ENCODE measurements at places on chromosomes 2 and 18.
A peak's percentile ranks its signal among the peaks of the same experiment; 100 is the strongest.

- no peak for DNase-seq
These were observed 6.2 kb downstream of the ODC1 start for GRCh38 chr2:10441948-10442347.

- peak; percentile 22 for DNase-seq
These were observed 295.4 kb downstream of the CELF4 start for GRCh38 chr18:37270038-37270665.

GRCh38 chr2:12932192-12932591, 215.5 kb downstream of the TRIB2 start:
- DNase-seq: no peak

DNA sequence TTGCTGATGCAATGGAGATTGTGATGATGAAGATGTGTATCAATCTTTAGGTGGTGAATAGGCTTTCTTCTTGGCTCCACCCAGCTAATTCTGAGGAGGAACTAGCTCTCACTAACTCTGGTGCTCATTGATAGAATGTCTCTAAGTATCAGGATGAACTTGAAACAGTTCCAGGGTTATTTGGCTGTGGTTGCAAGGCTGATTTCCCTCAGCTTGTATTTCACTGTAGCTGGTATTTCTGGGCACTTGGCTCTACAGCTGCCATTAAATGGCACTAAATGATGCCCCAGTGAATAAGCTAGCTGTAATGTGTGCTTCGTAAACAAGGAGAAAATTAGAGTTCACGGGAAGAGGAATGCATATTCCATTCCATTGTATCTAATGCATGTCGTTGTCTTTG, 241.2 kb downstream of the RPIA start:
- DNase-seq: no peak

DNA sequence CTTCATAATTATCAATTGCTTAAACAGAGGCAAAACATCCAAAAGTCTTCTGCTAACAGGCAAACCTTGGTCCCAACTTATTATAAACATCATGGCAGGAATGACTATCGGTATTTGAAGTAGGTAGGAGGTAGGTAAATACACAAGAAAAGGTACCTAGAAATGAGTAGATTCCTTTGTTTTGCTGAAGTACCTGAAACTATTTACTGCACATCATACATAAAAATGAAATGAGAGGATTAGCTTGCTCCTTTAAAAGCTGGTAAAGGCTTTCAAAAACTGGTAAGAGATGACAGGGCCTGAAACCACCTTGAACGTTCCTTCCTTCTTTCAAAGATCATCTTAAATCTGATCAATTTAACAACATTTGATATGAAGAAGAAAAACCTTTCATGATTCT, 55.2 kb upstream of the MAPRE2 start:
- no peak for DNase-seq

DNA sequence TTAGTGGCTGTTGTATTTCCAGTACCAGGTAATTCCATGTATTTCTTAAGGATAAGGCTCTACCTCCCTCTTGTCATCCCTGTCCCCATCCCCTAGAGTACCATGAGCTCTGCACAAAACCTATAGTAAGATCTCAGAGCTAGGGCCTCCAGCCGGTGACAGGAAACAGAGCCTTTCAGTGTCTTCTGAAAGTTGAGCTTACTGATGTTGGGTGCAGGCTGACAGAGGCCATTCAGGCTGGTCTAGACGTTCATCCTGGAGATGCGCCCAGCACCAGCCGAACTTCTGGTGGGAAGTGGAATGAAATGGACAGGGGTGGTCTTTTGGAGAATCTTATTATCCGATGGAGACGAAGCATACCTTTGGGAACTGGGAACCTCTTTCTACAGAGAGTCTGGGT, 16.7 kb upstream of the LYPD6B start:
- no peak for DNase-seq

DNA sequence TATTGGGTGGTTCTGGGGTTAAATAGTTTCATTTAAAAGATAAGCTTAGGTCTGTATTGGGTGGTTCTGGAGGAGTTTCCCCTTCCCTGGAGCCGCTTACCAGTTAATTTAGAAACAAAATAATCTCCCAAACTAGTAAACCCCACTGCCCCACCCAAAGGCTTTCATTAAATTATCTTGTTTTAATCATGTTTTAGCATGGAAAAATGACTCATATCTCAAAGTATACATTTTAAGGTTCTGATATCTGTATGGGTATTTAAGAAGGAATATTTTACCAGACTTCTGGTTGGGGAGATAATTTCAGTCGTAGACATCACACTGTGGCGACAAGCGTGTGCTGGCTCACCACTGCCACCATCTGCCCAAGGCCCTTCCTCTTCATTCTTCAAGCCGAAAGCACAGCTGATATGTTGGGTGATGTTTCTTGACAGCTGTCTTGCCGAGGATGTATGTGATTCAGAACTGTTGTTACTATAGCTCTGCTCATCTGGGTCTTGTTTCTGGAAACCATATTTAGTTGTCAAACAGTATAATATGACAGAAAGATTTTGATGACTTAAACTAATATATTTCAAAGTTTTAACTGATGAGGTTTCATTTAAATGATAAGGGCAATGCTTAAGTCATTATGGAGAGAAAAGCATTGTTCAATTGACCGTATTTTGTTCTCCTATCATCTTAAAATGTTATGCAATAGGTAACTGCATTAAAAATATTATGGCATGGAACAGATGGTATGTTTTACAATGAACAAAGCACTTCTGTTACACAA, 5.1 kb downstream of the FIGLA start:
- peak; percentile 74 for DNase-seq

DNA sequence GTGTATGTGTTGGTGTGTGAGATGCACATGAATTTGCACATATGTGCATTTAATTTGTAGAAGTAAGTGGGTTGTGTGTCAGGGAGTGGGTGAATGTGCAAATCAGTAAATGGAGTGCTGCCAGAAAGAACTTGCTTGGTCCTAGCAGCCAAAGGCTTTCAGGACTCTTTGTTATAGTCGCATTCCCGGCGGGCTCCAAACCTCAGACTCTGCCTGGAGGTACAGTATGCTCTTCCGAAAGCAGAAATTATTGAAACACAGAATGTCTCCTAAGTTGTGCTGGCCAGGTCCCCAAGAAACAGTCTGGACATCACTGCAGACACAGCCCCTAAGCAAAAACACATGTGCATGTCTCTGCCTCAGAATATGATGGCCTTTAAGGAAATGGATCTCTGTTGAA, 232.4 kb downstream of the INSIG2 start:
- DNase-seq: no peak

DNA sequence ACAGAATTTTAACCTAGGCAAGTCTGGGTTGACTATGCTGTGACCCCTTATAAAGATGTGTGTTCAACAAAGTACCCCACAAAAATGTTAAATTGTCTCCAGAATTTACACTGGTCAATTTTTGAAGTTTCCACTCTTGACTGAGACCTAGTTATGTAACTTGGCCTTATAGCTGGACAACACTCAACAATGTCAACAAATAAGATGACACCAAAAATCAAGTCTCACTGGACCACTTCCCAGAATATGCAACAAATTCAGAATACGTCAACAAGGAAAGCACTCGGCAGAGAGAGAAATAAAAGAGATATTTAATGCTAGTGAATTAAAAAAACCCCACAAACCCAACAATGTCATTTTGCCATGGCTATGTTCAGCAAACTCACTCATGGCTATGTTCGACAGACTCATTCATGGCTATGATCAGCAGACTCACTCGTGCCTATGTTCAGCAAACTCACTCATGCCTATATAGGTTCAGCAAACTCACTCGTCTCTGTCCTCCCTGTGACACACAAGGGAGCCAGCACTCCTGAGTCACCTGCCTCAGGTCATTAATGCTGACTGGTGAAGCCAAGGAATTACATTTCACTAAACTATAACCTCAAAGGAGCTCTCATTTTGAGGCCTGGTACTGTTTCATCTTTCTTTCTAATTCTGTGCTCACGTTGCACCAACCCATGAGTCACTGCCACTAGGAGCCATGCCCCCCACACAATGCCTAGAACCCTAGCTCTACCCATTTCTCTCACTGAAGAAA, 72.7 kb downstream of the PTPN2 start:
- DNase-seq: no peak

- DNase-seq: no peak
These were observed 198.9 kb downstream of the TWIST2 start for GRCh38 chr2:239046822-239047221.

DNA sequence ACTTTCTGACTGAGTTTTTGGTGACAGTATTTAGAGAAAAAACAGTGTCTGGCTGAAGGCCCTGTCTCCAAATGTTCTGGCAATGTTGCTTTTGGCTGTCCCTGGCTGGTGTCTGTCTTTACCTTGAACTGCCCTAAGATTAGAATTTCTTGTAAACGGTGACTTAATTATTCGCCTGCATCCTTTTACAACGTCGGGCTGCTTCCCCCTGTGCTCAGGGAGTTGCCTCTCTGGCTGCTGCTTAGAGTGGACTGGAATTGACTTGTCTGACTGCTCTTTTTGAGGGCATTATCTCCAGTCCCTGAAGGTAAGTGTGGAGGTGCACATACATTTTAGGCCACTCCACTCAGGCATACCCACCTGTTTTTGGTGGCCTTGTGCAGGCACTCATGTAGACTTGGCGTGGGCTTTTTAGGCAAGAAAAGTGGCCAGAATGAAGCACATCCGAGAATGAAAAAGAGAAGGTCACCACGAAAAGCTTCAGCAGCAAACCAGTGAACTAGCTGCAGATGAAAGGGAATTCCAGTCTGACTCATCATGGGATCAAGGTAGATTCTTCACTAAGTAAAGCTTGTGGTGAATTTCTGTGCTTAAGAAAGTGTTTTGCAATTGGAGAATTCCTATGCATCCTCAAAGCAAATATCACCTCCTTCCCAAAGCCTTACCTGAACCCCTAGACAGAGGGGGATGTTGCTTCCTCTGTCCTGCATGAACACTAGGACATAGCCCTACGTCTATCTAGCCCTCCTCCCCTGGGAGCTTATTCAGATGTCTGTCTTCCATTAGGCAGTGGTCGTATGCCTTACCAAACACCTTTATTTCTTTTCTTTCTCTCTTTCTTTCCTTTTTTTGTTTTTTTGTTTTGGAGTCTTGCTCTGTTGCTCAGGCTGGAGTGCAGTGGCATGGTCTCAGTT, 230.3 kb upstream of the TRIB2 start:
- peak; percentile 4 for DNase-seq

DNA sequence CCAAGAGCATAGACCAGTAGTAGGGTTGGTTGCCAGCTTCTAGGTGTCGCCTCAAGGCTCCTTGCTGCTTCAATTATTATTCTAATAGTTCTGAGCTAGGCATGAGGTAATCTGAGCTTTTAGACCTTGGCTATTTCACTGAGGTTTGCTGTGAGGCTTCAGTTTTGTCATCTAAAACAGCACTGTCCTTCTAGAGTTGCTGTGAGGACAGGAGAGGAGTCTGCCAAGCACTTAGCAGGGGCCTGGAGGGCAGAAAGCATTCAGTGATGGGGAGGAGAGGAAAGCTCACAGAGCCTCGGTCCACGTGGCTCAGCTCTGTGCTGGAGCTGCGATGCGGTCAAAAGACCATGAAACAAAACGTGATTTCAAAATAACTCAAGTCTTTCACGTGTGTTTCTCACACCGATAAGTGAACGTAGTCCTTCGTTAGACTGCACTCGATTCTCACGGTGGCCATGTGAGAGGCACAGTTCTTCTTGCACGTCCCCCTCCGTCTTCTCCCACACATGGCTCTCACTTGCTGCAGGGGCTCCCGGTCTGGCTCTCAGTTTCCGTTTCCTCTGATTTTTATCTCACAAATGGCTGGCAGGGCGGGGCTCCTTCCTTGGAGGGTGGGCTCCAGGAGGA, 113.7 kb downstream of the B3GNT2 start:
- no peak for DNase-seq

DNA sequence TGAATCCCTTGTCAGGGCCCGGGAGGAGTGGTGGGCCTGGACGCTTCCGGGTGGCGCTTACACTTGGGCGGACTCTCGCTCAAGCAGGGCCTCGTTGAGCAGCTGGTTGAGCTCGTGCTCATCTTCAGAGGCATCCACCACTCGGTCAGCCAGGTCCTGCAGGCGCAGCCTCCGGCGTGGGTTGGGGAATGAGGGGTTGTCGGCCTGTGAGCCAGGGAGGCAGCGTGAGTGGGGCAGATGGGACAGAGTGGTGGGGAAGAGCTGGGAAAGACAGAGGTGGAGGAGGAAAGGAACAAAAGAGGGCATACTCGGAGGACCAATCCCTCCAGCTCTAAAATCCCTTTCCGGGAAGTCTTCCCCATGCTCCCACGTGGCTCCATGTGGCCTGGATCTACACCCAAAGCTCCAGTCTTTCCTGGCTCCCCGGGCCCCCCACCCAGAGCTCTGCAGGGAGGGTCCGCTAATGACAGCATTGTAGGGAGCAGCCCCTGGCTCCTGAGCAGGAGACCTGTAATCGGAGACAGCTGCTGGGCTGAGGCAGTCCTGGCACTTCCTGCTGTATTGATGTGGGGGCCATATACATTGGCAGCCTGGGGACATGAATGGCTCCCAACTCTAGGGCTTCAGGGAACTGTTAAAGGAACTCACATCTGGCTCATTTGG, 41.6 kb downstream of the CENPO start:
- DNase-seq: no peak

GRCh38 chr2:99959261-99960014, 183.0 kb downstream of the AFF3 start:
- DNase-seq: no peak

DNA sequence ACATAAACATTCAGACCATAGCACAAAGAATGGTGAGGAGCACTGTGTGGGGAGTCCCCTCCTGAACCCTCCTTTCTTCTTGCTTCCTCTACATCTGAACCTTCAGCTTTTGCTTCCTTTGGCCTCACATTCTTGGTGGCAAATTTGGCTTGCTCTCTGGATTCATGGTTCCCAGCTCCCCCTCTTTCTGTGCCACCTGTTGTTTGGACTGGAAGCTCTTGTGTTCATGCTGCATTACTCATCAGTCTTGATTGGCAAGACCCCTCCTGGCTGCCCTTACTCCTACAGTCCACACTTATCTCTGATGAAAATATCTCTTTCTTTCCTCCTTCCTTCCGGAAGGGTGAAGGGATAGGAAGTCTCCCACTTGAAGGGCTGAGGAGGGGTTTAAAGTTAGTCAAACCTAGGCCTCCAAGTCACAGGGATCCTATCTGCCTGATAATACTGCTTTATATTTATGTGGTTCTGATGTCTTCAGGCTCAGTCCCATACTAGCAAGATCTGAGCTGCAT, 70.0 kb downstream of the MYO3B start:
- no peak for DNase-seq

DNA sequence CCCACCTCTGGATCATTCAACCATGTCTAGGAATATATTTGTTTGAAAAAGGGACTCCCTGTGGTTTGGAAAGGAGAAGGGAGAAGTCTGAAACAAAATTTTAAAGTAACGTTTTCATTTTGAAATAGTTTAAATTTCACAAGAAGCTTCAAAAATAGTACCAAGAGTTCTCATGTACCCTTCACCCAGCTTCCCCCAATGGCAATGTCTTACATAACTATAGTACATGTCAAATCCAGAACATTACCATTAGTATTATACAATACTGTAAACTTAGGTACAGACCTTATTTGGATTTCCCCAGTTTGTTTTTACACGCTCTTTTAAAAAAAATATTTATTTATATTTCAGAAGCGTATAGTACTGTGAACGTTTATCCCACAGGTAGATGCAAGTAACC, 4.0 kb upstream of the LYG2 start:
- no peak for DNase-seq

DNA sequence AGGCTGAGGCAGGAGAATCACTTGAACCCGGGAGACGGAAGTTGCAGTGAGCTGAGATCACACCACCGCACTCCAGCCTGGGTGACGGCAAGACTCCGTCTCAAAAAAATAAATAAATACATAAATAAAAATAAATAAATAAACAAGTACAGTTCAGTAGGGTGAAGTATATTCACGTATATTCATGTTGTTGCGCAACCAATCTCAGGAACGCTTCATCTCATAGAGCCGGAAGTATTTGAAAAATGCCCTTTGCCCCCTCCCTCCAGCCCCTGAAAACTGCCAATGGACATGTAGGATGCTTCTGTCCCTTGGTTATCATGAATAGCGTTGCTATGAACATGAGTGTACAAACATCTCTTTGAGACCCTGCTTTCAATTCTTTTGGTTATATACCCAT, 132.0 kb downstream of the DTNB start:
- no peak for DNase-seq
